SK-MEL-5 (cell line): ENCODE measurements at places on chromosomes 11 and 22.

DNA sequence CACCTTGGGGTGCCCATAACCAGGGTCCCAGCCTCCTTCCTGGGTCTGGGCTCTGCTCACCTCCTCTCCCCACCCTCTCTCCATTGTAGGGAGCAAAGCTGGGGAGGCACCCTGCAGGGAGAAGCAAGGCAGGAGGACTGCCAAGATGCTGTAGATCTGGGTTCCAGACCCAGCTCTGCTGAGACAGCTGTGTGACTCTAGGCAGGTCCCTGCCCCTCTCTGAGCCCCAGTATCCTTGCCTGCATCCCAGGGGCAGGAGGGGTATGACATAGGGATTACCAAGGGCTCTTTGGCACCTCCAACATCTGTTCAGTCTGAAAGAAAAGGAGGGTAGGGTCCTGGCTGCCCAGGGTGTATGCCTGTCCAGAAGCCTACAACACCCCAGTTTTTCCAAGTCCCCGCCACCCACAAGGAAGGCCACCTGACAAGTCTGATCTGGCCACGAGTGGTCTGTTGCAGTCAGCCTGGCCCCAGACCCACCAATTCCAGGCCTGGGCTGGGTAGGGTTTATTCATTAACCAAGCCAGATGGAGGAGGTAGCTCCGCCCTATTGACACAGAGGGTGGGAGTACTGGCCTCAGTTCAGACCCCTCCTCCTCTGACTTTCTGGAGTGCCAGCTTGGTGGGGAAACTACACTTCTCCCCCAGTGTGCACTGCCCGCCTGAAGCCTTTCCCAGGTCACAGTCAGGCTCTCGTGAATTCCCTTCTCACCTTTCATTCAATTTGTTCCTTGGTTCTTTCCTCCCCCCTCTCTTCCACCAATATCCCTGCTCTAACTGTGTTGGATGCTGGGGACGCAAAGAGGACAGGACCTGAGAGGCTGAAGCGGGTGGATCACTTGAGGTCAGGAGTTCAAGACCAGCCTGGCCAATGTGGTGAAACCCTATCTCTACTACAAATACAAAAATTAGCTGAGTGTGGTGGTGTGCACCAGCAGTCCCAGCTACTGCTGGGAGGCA lies 15.0 kb downstream of the STARD10 start:
- DNase-seq: no peak

GRCh38 chr11:130146796-130147195 lies 12.8 kb upstream of the ST14 start:
- DNase-seq: peak; percentile 65

- DNase-seq: no peak
Observed at GRCh38 chr22:50138988-50139387, 31.5 kb upstream of the PANX2 start.

GRCh38 chr11:129075757-129076156 lies 116.4 kb downstream of the ARHGAP32 start:
- DNase-seq: no peak

DNA sequence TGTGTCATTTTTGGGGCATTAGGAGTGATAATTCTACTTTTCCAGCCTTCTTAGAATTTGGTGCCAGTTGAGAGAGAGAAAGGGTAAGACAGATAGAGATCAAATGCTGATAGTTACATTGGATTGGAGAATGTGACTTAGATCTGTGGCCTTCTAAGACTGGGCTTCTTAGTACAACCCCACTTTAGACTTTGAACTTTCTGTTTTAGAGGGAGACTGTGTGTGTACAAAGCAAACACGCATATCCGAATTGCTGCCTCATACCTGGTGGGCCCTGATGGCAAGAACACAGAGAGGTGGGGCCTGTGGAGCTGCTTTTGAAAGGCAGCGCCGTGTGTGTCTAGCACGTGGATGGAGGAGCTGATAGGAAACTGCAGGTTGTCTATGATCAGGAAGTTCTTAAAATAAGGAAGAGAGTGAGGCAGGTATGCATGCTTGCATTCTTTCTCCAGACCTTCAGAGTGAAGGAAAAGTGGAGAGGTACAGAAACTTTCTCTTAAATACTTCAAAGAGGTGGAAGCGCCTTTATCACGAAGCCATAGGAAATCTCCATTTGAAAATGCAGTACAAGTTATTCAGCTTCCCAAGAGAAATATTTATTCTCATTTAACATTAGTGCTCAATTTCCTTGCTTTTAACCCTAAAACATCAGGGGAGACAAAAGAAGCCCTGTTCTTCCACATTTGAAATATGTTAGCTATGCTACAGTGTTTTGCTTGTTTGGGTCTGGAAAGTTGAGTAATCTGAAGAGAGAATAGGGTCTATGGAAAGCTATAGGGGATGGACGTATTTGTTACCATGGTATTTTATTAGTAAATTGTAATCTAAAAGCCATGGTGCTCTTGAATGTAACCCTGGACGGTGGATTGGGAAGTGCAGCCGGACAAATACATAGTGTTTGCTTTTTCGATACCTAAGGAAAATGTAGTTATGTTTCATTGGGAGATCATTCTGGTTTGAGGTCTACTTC lies 13.7 kb downstream of the PDHX start:
- peak; percentile 85 for DNase-seq

GRCh38 chr22:45972091-45972888 lies 4.7 kb downstream of the WNT7B start:
- no peak for DNase-seq

GRCh38 chr22:20586403-20586745 lies 79.0 kb downstream of the MED15 start:
- DNase-seq: no peak

GRCh38 chr22:28116219-28116673 lies 197.2 kb upstream of the PITPNB start:
- no peak for DNase-seq

- no peak for DNase-seq
Observed at GRCh38 chr11:17250561-17251350, 25.8 kb upstream of the NUCB2 start.

GRCh38 chr22:46366801-46367706 lies 31.5 kb downstream of the TRMU start:
- DNase-seq: no peak

DNA sequence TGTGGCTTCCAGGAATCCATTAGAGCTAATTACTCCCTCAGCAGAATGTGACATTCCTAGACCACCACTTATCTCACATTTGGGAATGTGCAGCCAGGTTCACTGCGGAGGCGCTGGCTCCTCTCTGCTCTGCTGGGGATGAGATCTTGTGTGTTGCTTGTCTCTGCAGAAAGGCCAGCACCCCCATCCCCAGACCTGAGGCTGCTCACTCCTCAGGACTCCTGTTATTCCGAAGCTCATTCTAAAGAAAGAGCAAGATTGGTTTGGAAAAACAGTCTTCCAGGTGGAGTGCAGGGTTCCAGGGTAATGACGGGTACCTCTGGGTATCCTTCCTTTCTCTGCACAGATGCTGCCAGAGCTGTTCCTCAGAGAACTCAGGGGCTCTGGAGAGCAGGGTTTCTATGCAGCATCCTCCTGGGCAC lies 20.8 kb downstream of the RSPH14 start:
- no peak for DNase-seq

GRCh38 chr11:2825889-2826678 lies 59.5 kb downstream of the CDKN1C start:
- DNase-seq: no peak

- no peak for DNase-seq
Observed at GRCh38 chr11:61001931-61002330, 30.5 kb downstream of the CD6 start.

- no peak for DNase-seq
Observed at GRCh38 chr22:29037340-29037932, 24.2 kb downstream of the C22orf31 start.

GRCh38 chr11:109795234-109795633 lies 298.0 kb upstream of the ZC3H12C start:
- peak; percentile 7 for DNase-seq

DNA sequence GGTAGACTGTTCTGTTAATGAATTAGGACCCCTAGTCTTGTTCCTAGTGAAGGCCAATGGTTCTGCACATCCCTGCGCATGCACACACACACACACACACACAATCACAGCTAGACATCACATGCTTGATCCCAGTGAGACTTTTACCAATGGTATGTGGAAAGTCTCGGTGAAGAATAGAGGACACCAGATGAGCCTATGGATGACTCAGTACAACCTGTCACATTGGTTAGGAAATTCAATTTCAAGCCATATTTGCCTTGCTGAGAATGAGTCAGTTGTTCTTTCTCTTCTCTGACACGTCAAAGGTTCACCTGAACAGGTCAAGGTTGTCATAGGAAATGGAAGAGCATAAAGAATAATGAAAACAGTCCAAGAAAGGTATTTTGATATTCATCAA lies 122.0 kb downstream of the SLC17A6 start:
- DNase-seq: no peak

- no peak for DNase-seq
Observed at GRCh38 chr11:71184421-71185210, 67.8 kb downstream of the SHANK2 start.

DNA sequence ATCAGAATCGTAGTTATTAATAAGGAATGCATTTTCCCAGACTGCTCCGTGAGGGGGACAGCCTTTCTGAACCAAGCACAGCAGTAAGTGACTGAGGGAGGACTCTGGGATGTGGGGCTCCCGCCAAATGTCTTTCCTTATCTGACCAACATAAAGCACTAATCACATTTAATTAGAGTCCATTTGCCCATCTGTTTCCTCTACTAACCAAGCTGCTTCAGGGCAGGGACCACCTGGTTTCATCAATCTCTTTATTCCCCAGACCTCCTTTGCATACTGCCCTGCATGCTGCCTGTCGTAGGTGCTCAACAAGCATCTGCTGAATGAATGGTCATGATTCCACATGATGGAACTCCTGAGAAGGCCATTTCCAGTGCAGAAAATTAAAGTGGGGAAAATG lies 29.4 kb downstream of the SMCO4 start:
- DNase-seq: no peak

GRCh38 chr11:14857621-14858020 lies 34.4 kb downstream of the CYP2R1 start:
- DNase-seq: peak; percentile 20

- no peak for DNase-seq
Observed at GRCh38 chr11:61480261-61480993, 28.1 kb upstream of the LRRC10B start.

- DNase-seq: no peak
Observed at GRCh38 chr11:473962-474785, 24.1 kb downstream of the PTDSS2 start.

GRCh38 chr11:128283451-128283850 lies 303.9 kb downstream of the ETS1 start:
- no peak for DNase-seq

DNA sequence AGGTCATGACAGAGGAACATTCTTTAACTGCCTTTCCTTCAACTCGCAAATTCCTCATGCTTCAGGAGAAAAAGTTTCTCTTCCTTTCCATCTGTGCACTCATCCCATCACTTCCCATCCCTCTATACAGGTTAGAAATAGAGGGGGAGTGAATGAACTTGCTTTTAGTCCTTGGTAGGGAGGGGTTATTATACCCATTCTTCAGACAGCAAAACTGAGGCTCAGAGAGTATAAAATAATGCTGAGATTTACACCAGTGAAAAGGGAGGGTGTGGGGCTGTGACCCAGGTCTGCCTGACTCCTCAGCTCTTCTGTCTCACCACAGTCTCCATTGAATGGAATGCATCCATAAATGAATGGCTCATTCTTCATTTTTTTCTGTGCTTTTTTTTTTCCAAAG lies 109.4 kb upstream of the RCN1 start:
- DNase-seq: no peak

DNA sequence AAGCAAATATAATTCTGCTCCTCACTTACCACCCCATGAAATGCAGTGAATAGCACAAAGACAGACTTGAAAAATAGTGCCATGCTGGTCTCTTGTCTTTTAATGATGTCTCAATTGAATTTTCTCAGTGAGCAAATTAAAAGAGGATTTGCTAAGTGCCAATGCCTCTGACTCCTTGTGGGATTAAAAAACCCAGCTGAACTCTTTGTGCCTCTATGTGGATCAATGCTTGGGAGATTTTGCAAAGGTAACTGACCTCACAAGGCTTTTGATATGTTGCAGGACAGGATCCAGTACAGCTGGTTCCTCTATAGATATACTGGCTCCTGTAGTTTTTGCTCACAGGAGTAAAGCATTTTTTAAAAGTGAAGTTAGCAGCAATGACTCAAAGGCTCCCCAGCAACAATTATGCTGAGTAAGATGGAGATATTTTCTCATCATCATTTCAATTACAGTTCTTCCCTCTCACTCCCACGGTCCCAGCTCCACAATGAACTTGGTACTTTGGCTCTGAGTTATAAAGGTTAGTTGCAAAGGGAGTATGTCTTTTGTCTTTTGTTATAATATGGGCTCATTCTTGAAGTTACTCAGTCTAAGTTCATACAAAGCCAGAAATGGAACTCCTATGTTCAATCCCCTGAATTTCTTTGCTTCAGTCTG lies 471.5 kb downstream of the LRRC4C start:
- no peak for DNase-seq

DNA sequence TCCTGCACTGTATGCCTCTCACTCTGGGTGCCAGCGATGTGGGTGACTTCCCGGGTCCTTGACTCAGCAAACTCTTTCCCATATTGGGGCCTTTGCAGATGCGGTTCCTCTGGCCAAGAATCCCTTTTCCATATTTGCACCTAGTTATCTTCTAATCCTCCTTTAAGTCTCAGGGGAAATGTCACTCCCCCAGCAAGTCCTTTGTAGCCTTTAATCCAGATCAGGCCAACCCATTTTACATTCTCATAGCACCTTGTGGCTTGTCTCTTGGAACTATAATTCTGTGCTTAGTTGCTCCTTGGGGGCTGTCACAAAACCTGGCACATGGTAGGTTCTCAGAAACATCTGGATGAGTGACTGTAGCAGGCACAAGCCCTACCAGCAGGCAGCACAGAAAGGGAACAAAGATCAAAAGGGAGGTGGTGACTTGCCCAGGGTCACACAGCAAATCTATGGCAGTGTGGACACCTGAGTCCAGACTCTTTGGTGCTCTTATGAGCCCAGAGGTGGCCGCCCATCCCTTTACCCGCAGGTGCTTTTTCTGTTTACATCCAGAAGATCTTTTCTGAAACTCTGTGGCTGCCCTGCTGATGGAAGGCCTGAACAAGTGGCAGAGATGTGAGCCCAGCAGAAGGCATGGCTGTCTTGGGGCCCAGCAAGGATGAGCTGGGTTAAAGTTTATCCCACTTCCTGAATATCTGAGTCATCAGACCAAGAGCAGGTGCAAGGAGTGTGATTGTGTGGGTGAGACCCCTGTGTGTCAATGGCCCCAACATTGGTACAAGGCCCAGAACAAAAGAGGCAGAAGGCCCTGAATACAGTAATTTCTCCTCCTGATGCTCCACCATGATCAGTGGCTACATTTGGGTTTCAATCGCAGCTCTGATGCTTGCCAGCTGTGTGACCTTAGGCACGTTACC lies 78.6 kb upstream of the GRK3 start:
- no peak for DNase-seq

DNA sequence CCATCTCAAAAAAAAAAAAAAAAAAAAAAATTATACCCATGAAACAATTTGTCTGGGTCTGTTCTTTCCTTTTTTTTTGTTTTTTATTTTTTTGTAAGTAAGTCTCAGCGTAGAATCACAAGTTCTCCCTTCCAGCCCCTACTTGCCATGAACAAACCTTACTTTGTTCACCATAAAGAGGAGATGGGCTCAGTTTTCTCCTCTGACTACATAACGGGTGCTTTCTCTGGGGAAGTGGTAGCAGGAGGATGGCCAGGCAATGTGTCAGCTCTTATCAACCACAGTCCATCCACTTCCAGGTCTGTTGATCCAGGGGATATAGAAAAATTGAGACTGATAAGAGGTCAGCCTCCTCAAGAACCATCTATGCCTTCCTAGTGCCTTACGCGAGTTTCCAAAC lies 11.0 kb downstream of the ASCC2 start:
- peak; percentile 31 for DNase-seq
